Midbrain (tissue), 1 donor: ENCODE measurements at places on chromosomes 16 and 17.

DNA sequence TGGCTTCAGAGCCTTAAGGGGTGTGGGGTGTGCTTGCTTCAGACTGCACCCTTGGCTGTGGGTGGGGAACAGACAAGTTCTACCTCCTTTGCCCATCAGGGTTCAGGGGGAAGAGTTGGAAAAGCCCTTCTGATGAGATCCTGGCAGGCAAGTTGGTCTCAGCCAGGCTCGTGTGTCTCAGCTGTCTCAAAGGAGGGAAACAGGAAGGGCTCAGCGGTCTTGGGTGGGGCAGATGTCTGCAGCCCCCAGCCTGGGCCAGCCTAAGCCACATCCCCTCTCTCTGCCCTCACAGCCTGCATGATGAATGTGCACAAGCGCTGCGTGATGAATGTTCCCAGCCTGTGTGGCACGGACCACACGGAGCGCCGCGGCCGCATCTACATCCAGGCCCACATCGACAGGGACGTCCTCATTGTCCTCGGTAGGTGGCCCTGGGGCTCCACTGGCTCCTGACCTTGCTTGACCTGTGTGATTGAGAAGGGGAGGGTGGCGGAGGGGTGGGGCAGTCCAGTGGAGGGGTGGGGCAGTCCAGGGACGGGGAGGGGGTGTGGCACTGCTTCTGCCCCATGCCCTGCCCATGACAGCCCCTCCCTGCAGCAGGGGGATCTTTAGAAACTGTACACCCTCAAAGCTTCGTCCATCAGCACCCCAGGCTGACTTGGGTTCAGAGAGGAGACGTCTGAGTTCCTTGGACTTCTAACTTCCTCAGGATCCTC lies 199.5 kb downstream of the PRKCB start:
- DNase-seq = no peak

DNA sequence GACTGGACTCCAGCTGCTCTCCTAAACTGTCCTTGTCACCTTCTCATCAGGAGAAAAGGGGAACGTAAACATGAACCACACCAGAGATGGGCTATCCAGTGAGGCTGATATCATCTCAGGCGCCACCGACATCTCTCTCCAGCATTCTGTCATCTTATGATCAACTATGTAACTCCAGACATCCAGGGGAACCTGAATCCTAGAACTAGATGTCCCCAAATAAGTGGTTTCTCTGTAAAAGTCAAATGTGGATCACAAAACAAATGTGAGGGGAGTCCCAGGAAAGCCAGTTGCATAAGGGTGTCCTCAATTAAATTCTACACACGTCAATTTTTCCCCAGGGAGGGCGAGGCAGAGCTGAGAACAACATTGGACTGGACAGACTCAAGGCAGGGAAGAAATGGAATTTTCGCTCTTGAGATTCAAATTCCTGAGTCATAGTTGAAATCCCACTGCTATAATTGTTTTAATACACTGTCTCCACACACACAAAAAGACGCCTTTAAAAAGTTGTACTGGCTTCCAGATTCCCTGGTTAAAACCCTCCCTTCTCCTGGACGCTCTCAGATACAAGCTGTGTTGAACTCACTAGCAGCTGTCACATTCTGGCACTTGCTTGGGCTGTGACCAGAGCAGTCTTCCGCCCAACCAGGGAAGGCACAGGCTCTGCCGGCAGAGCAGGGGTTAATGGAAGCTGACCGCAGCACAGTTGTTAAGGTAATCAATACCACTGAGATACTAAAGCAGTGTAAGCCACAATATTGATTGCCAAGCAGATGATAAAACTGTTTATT lies 62.6 kb downstream of the ZFHX3 start:
- DNase-seq = peak; percentile 24

- DNase-seq = no peak
Measured at GRCh38 chr16:69486724-69487123, 62.3 kb downstream of the CYB5B start.

GRCh38 chr17:624341-624860 lies 90.2 kb downstream of the VPS53 start:
- DNase-seq = no peak

DNA sequence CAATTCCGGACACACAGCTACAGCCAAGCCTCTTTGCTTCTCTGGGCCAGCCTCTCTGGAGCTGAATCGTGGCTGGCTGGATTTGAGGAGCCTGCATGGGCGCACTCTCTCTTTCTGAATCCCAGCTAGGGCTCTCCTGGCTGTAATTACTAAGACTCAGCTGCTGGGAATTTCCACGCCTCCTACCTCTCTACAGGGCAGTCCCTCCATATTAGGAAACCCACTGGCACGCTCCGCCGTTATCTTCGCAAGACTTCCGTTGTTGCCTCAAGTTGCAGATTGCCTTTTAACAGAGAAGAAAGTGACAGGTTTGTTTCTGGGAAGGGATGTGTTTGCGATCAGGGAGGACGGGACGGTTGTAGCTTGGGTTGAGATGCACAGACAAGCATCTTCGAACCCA lies 188.4 kb upstream of the NLRP1 start:
- DNase-seq = no peak

- DNase-seq = no peak
Measured at GRCh38 chr17:28182559-28182958, 136.4 kb upstream of the TMEM97 start.

GRCh38 chr17:81537343-81537855 lies 9.2 kb downstream of the FSCN2 start:
- DNase-seq = no peak

DNA sequence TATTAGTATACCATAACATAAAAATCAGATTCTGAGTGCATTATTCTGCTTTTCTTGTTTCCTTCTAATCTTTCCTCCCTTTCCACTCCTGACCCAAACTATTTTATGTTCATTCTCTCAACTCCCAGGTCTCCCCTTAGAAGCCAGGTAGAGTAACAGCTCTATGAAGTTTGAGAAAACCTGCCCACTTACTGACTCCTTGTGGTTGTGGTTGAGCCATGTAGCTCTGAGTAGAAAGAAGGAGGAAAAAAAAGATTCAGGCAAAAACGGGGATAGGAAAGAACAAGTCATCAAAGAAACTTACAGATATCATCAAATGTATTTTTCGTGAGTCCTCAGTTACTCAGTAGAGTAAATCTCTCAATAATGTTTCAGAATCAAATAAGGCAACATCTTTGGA lies 216.7 kb downstream of the PMP22 start:
- DNase-seq = no peak

DNA sequence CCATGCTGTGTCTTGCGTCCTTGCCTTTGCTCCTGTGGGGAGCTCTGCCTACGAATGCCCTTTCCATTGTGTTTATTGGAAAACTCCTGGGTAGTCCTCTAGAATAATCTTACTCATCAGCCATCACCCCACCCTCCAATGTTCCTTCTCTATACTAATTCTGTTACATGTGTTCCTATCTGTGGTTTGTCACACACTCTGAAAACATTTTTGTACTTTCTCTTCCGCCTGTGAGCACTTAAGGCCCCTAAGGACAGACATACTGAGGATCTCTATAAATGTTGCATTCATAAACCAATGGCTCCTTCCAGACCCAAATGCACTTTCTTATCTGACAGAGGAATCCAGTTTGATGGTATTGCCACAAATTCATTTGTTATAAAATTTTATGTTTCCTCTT lies 53.9 kb upstream of the MON1B start:
- no peak for DNase-seq

- DNase-seq = peak; percentile 28
Measured at GRCh38 chr17:1931844-1932579, 93.1 kb downstream of the RTN4RL1 start.

- DNase-seq = no peak
Measured at GRCh38 chr16:12503191-12503590, 300.5 kb downstream of the CPPED1 start.

GRCh38 chr16:84467256-84467655 lies 37.2 kb downstream of the MEAK7 start:
- no peak for DNase-seq

DNA sequence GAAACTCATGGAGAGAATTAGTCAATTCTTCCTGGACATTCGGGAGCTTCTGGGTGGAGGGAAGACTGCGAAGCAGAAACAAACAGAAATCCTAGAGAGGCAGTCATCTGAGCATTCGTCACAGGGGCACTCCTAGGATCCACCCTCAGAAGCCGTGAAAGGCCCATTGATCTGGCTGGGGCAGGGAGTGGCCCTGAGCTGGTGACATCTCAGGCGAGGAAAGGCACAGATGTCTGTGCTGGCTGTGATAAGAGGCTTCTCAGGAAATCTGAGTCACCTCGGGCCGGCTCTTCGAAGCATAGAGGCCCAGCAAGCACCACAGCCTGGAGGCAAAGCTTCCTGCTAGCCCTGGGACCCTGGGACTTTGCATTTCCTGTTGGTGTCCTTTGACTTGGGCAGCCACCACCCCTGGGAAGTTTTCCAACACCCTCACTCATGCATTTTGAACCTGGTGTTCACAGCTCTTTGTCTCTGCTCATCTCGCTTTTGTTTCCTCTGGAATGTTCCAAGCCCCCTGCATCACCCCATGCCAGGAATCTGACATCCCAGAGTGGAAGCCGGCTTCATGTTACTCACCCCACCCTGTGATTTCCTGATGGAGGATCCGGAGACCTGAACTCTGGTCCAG lies 23.3 kb upstream of the CDRT4 start:
- DNase-seq = peak; percentile 75

GRCh38 chr17:78789663-78790181 lies 7.6 kb upstream of the CYTH1 start:
- no peak for DNase-seq

- no peak for DNase-seq
Measured at GRCh38 chr16:740459-740763, 386 bp downstream of the CIAO3 start.

GRCh38 chr17:39938140-39938869 lies 10.8 kb downstream of the LRRC3C start:
- no peak for DNase-seq

- DNase-seq = no peak
Measured at GRCh38 chr16:4362476-4363135, 9.0 kb upstream of the VASN start.

GRCh38 chr16:17538927-17539326 lies 68.2 kb upstream of the XYLT1 start:
- no peak for DNase-seq

DNA sequence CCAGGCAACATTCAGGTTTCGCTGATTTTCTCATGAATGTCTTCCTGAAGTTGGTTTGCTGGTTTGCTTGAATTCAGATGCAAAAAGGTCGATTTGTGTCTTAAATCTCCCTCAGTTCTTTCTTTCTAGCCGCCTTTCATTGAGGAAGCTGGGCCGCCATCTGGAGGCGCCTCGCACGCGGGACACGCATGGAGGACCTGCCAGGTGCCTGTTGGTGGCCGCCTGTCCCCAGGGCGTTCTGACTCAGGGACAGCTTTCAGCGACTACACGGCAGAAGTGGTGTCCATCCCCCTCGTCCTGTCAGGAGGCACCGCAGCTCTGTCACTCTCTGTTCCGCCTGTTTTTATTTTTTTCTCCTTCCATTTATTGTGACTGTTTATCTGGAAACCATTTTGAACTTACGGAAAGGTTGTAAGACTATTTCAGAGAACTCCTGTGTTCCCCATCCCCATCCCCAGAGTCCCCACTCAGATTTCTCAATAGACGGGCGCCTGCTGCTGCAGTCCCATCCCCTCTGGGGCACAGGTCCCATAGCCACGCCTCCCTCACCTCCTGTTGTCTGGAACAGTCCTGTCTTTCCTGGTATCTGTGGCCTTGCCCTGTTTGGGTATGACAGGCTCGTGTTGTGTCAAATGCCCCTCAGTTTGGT lies 33.2 kb downstream of the COX4I1 start:
- no peak for DNase-seq

DNA sequence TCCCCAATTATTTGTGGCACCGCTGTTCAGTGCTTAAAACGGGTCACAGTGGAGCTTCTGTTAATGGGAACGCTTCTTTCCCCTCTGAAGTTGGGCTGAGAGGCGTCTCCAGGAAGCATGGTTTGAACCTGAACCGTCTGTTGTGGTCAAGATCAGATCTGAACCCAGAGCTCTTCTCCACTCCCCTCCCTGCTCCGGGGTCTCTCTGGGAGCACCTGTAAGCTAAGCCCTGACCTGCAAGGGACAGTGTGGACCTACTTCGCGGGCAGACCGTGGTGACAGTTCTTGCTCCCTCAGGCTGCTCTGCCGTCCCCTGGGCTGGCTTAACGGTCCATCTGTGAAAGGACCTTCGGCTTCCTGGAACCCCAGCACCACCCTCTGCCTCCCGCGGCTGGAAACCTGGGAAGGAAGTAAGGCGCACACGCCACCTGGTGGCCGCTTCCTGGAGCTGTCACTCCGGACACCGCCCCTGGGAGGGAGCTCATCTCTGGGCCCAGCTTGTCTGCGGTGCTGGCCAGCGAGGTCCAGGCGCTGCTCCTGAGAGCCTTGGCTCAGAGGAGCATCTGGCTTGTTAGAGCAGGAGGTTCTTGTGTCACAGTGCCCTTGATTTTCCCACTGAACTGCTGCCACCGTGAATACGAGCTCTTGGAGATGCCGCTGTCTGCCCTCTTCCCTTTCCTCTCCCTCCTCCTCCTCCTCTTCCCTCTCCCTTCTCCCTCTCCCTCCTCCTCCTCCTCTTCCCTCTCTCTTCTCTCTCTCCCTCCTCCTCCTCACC lies 518.5 kb upstream of the EEF2KMT start:
- DNase-seq = peak; percentile 73

DNA sequence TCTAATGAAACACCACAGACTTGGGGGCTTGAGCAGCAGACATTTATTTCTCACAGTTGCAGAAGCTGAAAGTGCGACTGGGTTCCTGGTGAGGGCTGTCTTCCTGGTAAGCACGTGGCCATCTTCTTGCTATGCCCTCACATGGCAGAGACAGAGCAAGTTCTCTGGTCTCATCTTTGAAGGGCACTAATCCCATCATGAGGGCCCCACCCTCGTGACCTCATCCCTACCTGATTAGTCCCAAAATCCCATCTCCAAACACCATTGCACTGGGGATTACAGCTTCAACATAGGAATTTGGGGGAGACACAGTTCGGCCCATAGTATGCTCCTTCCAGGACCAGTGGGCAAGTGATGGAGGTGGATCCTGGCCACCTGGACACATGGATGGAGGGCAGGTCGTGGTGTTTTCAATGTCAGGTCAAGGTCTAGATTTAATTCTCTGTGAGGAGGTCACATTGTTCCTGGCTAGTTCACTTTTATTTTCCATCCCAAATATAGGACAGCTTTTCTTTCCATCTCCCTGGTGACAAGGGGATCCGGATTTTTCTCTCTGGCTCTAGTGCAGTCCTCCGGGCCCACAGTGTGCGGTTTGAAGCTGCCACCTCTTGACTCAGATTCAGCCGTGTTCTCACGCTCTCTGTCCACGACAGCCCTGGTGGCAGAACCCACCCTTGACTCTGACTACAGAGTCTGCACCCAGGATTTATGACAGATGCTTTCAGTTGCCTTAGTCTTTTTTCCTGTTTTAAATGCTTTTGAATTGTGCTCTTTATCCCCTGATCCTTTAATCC lies 160.5 kb upstream of the NOL11 start:
- no peak for DNase-seq

GRCh38 chr17:32976131-32976530 lies 15.5 kb upstream of the SPACA3 start:
- no peak for DNase-seq
